Foreskin melanocyte (primary cell): ENCODE measurements at places on chromosomes 5 and 9.

DNA sequence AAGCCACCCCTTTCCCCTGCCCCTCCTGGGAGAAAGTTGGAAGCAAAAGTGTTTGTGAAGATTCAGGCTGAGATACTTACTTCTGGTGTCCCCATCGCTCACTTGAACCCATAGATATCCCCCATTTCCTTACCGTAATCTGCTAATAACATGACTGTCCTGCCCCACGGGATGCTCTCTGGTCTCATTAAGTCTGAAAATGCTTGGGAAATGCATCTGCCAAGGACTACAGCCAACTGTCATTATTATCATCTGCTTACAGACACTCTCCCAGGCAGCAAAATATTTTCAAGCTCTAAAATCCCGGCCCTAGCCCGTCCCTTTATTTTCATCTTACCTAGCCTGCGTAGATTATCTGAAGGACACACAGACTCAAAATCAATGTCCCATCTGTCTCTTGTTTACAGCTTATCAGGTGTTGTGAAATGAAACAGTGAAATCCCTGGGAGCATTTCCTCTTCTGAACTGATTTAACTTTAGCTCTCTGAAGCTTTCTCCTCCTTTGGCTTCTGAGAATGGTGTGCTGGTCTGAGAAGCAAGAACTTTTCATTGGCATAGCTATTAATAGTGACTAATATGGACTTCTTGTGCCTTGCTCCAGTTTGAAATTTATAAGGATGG lies 126.9 kb upstream of the OSMR start:
- no peak for DNase-seq

DNA sequence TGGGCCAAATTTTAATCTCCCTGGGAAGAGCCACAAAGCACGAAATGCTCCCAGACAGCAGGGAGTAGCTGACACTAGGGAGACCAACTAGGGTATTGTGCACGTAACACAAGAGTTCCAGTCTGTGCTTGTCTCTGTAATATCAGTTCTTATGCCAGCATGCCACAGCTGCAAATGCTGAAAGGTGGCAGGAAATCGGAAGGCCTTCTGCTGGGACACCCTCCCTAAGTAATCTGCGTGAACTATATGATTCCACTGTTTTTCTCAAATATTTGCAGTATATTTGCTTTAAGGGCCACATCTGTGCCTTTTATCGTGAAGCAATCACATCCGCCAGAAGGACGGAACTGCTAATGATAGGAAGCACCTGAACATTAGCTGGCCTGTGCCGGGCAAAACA lies 12.6 kb downstream of the VLDLR start:
- no peak for DNase-seq

- DNase-seq = no peak
Measured at GRCh38 chr5:91176288-91177016, 206.7 kb downstream of the ARRDC3 start.

DNA sequence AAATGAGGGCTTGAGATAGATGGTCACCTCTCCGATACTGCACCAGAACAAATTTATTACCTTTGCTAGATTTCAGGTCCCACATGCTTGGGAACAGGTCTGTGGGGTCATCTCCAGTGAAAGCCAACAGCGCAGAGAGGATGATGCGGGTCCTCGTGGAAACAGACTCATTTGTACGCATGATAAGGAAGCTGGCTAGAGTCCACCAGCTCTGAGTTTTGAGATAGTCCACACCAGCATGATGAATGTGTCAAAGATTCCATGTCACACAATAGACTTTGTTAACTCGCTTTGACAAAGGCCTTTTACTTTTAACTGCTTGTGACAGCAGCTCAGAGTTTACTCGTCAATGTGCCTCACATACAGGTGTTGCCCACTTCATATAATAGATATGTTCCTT lies 105.4 kb upstream of the TBCA start:
- DNase-seq = no peak

DNA sequence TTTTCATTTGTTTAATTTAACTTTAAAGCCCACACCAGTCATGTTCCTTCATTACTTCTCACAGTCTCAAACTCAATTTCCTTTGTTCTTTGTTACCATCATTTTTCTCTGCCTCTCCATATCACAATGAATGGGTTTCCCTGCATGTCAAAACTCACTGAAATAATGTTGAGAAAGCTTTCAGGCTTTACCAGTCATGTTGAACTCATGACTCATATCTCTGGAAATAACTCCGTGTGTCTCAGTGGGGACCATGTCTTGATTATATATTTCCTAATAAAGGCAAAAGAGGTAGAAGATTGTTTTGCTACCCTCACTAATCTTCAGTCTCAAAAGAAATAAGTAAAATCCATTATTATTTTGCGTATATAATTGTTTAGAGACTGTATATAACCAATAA lies 231.2 kb downstream of the CHSY3 start:
- peak; percentile 74 for DNase-seq

DNA sequence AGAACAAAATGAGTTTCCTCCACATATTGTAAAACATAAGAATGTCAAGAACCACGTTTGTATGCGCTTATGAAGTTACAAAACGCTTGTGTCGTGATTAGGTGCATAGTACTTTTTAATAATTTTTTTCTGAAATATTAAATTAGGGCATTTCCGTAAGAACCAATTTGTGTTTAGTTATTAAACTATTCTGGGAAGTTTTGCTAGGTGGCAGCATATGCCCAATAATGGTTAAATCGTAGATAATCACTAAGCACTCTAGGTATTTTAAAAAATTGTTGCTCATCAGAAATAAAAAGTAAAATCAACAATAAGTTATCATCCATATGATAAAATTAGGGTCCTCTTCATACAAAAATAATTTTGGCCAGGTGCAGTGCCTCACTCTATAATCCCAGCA lies 5.4 kb downstream of the SRFBP1 start:
- DNase-seq = no peak

- no peak for DNase-seq
Measured at GRCh38 chr9:134363450-134363849, 37.2 kb downstream of the RXRA start.

- DNase-seq = no peak
Measured at GRCh38 chr9:86020731-86021130, 78.6 kb downstream of the GOLM1 start.

DNA sequence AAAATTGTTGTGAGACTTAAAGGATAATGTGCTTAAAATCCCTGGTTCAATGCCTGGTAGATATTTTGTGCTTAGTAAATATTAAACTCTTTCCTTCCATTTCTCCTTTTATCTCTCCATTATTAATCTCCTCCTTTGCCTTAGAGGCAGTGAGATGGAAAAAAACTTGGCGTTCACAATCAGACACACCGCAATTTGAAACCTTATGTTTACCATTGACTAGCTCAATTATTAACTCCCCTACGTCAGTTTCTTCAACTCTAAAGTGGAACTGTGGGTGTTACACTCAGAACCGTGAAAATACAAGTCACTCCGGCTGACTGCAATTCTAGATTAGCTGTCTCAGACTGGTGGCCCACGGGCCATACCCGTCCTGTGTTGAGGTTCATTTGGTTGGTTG lies 327.2 kb downstream of the DEPDC1B start:
- DNase-seq = no peak

DNA sequence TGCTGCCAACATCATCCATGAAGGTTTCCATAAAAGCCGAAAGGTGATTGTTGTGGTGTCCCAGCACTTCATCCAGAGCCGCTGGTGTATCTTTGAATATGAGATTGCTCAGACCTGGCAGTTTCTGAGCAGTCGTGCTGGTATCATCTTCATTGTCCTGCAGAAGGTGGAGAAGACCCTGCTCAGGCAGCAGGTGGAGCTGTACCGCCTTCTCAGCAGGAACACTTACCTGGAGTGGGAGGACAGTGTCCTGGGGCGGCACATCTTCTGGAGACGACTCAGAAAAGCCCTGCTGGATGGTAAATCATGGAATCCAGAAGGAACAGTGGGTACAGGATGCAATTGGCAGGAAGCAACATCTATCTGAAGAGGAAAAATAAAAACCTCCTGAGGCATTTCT lies 10.1 kb downstream of the TLR4 start:
- no peak for DNase-seq

- no peak for DNase-seq
Measured at GRCh38 chr5:2902186-2902585, 150.7 kb upstream of the IRX2 start.

GRCh38 chr5:149682532-149683075 lies 47.5 kb upstream of the PPARGC1B start:
- DNase-seq = no peak

- peak; percentile 60 for DNase-seq
Measured at GRCh38 chr5:122845229-122846050, at the start of gene SNX24. Gene SNX24 (plus strand): TSS chr5:122845613. CDS start chr5:122845634, 21 bp downstream.

DNA sequence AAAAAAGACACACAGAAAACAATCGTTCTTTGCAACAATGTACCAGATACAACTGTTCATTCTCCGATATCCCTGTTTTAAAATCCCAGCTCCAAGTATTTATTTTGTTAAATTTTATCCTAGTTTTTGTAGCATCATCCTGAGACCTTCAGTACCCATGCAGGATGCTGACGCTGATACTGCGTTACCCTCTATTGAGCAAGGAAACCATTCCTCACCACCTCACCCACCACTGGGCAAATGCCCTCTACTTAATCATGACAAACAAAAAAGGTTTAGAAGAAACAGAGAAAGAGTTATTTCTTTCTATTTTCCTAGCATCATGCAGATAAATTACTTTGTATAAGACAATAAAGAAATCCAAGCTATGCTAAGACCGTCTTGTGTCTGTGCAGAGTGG lies 136.1 kb upstream of the PCA3 start:
- DNase-seq = no peak

DNA sequence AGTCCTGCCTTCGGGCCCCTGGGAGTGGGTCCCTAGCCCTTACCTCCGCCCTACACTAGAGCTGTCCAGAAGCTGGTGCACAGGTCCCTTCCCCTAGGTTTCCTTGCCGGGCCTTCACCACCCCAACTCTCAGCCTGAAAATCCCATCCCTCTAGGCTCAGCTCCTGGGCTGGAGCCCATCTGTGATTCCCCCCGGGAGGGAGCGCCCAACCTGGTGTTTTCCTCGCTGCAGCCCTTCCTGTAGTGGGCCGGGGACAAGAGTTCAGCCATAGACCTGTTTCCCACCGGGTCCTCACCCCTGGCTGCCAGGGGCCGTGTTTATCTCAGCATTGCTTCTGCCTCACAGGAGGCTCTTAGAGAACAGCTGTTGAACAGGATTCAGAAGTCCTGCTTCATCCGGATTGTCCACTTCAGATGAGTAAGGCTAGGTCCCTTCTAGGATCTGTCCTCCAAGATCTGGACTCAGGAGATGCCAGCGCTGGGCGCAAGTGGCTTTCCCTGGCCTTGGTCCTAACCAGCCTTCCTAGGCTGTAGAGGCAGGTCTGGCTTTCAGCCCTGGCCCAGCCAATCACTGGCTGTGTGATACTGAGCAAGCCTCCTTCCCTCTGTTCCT lies 965 bp downstream of the GLIPR2 start:
- DNase-seq = no peak

DNA sequence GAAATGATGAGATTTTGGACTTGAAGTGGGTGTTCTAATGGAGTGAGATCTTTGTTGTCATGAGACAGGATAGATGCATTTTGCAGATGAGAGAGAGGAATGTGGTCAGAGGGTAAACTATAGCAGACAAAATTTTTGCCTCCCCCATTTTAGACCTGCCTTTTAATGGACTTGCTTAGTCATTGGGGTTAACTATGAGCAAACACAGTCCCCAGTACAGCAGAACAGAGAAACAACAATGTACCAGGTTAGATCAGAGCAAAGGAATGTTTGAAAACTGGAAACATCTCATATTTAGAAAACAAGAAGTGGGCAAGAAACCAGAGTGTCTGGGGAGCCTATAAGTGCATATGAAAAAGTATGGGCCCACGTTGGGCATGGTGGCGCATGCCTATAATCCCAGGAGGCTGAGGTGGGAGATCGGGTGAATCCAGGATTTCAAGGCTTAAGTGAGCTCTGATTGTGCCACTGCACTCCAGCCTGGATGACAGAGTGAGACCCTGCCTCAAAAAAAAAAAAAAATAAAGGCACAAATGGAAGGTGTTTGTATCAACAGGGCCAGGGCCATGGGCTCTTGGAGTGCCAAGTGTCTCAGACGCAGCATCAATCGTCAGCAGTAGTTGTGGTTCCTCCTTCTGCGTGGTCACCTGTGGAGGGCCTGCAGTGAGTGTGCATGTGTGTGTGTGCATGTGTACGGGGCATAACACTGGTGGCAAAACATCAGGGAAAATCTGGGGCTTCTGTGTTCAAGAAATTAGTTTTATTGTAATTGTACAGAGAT lies 214.4 kb upstream of the S1PR3 start:
- no peak for DNase-seq

- no peak for DNase-seq
Measured at GRCh38 chr9:15374310-15374709, 48.4 kb upstream of the SNAPC3 start.

DNA sequence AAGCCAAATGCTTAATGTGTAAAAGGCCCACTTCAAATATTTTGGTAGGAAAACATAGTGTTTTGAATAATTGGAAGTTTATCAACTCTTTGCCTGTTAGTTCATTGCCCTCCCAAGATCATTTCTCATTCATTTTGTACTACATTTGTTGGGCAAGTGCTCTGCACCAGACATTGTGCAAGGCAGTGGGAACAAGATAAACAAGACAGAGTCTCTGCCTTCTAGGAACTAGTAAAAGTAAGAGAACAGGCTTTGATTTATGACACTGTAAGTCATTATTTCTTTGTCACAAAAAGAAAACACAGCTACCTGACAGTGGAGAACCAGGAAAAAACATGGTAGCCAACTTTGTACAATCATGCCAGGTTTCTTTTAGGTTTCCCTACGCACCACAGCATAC lies 63.7 kb upstream of the PAM start:
- no peak for DNase-seq

GRCh38 chr9:124014956-124015660 lies 3.5 kb downstream of the LHX2 start:
- DNase-seq = no peak
